Common myeloid progenitor, CD34-positive (primary cell): ENCODE measurements at places on chromosomes 3 and 15.

- no peaks in the 10 kb centered on the region for H3K4me1 ChIP-seq
- H3K27ac ChIP-seq: no peak overlapping the region
- no peaks in the 10 kb centered on the region for H3K36me3 ChIP-seq
Observed at GRCh38 chr3:117565777-117566176, 856.2 kb downstream of the TUSC7 start.

- H3K27me3 ChIP-seq: no peaks in the 10 kb centered on the region
- peak; percentile 47 for DNase-seq
- peak overlapping the region; percentile 55 for H3K27ac ChIP-seq
- H3K4me1 ChIP-seq: peaks cover 44% of the 10 kb centered on the region
- no peaks in the 10 kb centered on the region for H3K36me3 ChIP-seq
Observed at GRCh38 chr3:108127301-108127988, 36.6 kb upstream of the CD47 start.

DNA sequence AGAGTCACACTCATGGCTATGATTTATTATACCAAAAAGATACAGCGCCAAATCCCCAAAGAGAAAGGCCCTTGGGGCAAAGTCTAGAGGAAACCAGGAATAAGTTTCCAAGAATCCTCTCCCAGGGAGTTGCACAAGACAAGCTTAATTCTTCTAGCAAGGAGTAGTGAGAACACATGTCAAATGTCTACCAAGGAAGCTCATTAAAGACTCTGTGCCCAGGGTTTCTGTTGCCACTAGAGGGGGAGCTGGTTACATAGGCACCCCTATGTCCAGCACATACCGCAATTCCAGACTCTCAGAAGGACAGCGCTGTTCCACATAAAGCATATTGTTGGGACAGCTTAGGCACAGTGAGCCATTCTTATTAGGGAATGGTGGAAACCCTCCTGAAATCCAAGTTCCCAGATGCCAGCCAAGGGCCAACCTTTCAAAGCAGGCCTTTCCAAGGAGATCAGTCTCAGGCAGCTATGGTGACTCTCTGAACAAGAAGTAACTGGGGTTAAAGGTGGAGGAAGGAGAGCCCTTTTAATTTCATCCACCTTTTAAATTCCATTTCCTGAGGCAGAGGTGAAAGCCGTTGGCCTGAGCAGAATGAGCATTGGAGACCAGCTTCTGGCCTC is 194.2 kb downstream of the UACA start:
- no peak overlapping the region for H3K27ac ChIP-seq
- H3K4me3 ChIP-seq: no peak overlapping the region
- DNase-seq: peak; percentile 34
- H3K27me3 ChIP-seq: no peaks in the 10 kb centered on the region
- H3K4me1 ChIP-seq: peaks cover 24% of the 10 kb centered on the region

DNA sequence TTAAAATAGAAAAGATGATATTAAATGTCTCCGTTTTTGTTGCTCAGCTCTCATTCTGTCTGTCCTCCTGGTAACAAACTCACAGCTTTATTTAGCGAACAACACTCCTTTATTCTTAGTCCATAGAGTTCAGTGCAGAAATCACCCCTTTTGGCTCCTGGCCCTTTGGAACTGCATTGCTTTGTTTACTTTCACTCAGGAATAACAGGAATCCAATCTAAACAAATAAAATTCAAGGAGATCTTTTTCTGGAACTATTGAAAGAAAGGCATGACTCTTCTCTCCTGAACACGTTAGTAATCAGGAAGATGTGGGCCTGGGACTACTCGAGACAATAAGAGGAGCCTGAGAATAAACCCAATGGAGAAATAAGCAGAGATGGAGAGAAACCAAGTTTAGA is 409.2 kb downstream of the DIPK2A start:
- no peak overlapping the region for H3K4me3 ChIP-seq
- H3K4me1 ChIP-seq: no peaks in the 10 kb centered on the region
- no peaks in the 10 kb centered on the region for H3K27me3 ChIP-seq
- H3K27ac ChIP-seq: no peak overlapping the region

- no peaks in the 10 kb centered on the region for H3K27me3 ChIP-seq
- DNase-seq: no peak
- no peak overlapping the region for H3K27ac ChIP-seq
- no peak overlapping the region for H3K4me3 ChIP-seq
Observed at GRCh38 chr3:61612211-61613194, 51.1 kb downstream of the PTPRG start.

GRCh38 chr3:177478170-177478867 is 281.0 kb upstream of the TBL1XR1 start:
- no peaks in the 10 kb centered on the region for H3K36me3 ChIP-seq
- H3K27me3 ChIP-seq: no peaks in the 10 kb centered on the region
- peaks cover 1% of the 10 kb centered on the region for H3K4me1 ChIP-seq
- no peak overlapping the region for H3K27ac ChIP-seq
- no peak for DNase-seq

GRCh38 chr15:38844736-38845135 is 280.1 kb upstream of the RASGRP1 start:
- no peak for DNase-seq
- H3K4me1 ChIP-seq: peaks cover 7% of the 10 kb centered on the region
- H3K27ac ChIP-seq: no peak overlapping the region
- no peaks in the 10 kb centered on the region for H3K27me3 ChIP-seq
